Left hindlimb (tissue), 1 donor: ENCODE measurements at places on chromosomes 7 and 10.
A peak's percentile ranks its signal among the peaks of the same experiment; 100 is the strongest.

- no peak for DNase-seq
Measured at GRCh38 chr10:89091496-89091895, 100.9 kb downstream of the FAS start.

- no peak for DNase-seq
Measured at GRCh38 chr7:34091321-34091917, 186.1 kb downstream of the BMPER start.

- DNase-seq, result no peak
Measured at GRCh38 chr10:111137587-111137986, 60.8 kb downstream of the ADRA2A start.

DNA sequence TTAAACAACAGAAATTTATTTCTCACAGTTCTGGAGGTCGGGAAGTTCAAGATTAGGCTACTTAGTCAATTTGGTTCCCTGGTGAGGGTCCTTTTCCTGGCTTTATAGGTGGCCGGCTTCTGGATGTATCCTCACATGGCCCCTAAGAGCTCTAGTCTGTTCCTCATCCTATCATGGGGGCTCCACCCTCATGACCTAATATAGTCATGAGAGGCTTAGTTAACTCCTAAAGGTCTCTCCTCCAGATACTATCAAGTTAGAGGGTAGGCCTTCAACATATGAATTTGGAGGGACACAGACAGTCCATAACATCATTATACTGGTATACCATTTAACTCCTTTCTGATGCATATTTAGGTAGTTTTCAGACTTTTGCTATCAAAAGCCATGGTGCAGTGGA lies 7.6 kb downstream of the MAPK8 start:
- DNase-seq, result no peak

DNA sequence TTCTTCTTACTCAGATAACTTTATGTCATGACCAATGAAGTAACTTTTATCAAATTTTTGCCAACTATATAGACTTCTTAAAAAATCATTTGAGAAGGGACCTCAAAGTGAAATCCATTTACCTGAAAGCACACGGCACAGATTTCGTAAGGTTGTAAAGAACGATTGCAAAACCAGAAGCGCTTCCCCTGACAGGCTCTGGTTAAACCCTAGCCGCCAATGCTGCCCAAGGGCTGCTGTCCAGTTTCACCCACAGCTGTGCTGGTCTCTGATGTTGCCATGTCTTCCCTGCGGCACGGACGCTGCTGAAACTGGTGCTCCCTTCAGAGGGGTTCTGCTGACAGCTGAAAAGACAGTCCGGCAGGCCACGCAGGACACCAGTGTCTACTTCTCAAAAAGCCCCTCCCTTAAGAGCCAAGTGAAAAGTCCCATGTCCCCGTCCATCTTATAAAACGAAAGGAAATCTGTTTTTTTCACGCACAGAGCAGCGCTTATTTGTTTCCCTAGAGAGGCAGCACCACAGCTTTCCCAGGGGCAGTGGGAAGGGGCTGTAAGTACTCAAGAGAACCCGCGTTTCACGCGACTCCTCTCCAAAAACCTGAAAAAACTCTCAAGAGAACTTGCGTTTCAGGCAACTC lies 32.5 kb downstream of the GNA12 start:
- DNase-seq, result no peak

- DNase-seq, result peak; percentile 57
Measured at GRCh38 chr10:44180321-44181168, 204.4 kb downstream of the CXCL12 start.

- DNase-seq, result no peak
Measured at GRCh38 chr7:18555968-18556367, 60.4 kb downstream of the HDAC9 start.

DNA sequence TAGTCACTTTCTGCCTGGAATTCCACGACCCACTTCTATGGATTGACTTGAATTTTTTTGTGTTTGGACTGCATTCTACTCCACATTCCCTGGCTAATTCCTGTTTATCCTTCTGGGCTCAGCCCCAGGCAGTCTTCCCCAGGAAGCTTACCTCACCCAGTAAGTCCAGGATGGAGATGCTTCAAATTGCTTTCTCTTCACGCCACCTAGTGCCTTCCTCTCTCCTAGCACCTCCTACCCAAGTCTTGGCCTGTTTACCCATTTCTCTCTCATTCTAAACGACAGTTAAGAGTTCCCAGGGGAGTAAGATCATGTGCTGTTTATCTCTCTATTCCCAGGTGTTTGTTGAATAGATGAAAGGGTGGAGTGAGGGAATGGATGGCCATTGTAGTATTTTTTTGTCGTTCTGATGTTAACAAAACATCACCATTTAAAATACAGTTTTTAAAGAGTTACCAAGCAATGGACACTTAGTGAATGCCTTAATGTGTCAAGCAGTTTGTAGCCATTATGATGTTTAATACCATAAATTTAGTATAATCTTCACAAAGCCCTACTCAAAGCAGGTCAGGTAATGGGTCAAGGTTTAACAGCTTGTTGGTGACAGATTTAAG lies 45.5 kb upstream of the TARP start:
- DNase-seq, result peak; percentile 60

DNA sequence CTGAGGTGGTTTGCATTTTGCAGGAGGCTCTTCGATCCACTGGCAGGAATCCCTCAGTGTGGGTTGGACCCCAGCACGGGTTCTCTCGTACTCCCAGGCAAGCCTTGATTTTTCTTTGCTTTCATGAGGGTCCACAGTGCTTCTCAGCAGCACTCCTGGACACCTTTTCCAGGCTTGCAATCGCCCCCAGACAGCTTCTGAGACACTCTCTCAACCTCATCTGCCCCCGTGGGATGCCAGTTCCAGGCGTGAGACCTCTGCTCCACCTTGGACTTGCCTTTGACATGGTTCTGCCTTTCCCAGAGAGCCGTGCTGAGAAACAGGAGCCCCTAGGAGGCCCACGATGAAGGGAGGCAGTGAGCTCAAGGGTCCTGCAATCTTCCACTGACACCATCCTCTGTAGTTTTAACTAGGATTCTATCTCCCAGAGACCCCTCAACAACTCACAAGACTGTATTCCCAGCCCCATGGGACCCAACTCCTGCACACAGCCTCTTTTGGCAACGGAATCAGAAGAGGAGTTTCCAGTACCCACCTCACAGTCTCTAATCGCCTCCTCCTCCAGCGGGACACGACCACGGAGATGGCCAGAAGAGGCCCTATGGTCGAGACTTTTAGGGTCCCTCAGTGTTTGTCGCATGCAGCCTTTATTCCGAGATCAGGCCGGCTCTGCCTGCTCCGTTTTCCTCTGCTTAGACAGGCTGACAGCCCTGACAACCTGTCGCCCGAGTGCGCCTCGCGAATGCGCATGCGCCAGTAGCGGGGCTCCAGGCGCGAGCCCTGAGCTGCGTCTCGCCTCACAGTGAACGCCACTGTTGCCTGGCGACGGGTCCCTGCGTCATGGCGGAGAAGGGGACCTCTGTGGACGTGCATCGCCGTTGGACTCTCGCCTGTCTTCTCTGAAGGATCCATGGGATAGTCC lies 26.0 kb upstream of the ZNF273 start:
- no peak for DNase-seq
